ENCODE measurements at places on chromosomes 16 and 17.
A peak's percentile ranks its signal among the peaks of the same experiment; 100 is the strongest.

DNA sequence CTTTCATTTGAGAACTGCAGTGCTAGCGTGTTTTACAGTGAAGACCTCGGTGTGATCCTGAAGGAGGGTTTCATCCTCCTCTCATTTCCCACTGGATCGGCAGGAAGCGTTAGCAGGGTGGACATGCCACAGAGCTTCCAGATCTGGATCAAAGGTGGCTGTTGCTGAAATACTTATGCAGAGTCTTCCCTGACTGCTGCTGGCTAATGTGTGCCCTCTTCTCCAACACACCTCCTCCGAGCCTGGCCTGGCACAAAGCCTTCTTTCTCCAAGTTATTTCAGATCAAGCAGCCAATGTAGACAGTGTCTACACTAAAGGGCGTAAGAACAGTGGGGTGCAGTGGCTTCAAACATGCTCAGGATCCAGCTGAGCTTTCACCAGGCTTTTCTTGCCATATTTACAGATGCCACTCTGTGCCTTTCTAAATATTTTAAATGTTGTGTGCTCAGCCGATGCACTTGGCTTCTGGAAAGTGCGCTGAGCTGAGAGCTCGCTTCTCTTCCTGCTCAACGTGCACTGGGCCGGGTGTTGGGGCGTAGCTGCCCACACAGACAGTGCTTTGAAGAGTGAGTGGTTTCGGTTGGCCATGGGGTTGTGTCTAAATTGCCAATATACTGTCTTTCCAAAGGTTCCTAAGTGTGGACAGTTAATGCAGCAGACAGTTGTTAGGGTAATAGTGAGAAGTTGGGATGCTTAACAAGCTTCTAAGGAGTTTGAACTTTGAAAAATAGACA lies 2.1 kb downstream of the ZNF750 start:
- no peak for DNase-seq

GRCh38 chr17:62014526-62014925 lies 50.6 kb downstream of the MED13 start:
- DNase-seq, result no peak

DNA sequence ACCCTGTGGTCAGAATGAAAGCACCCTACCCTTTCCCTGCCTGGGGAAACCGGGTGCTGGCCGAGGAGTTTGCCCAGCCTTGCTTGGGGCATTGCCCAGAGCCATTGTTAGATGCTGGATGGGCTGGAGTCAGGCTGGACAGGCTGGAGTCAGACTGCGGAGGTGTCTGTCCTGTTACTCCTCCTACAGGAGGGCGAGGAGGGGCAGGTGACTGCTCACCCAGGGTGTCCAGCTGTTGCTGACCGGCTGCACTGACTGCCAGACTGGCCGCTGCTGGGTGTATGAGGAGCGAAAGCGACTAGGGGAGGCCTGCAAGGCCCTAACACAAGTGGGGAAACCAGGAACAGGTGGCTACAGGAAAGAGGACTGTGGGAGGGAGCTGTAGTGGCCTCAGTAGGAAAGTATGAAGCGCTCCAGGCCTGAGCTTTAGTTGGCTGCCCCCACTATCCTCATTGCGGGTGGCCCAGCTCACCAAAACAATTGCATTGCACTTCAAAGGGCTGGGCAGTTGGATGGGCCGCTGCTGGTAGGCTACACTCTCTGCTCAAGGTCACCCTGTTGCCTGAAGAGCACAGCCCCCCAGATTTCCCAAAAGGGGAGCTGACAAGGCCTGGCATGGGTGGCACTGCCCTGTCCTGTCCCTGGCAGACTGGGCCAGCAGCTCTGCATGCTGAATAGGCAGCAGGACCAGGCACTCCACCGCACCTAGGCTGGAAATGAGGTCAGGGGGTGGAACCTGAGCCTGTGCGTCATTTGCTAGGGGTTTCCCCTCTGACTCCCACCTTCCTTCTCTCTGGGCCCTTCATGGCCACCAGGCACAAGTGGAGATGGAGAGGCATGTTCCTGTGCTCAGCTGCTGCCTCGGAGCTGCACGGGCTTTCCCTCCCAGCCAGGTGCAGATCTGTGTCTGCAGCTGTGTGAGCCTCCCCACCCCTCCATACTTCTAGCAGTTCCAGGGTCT lies 18.4 kb downstream of the LDHD start:
- DNase-seq, result no peak

- DNase-seq, result no peak
Measured at GRCh38 chr16:86925067-86925791, 346.9 kb downstream of the FOXL1 start.

DNA sequence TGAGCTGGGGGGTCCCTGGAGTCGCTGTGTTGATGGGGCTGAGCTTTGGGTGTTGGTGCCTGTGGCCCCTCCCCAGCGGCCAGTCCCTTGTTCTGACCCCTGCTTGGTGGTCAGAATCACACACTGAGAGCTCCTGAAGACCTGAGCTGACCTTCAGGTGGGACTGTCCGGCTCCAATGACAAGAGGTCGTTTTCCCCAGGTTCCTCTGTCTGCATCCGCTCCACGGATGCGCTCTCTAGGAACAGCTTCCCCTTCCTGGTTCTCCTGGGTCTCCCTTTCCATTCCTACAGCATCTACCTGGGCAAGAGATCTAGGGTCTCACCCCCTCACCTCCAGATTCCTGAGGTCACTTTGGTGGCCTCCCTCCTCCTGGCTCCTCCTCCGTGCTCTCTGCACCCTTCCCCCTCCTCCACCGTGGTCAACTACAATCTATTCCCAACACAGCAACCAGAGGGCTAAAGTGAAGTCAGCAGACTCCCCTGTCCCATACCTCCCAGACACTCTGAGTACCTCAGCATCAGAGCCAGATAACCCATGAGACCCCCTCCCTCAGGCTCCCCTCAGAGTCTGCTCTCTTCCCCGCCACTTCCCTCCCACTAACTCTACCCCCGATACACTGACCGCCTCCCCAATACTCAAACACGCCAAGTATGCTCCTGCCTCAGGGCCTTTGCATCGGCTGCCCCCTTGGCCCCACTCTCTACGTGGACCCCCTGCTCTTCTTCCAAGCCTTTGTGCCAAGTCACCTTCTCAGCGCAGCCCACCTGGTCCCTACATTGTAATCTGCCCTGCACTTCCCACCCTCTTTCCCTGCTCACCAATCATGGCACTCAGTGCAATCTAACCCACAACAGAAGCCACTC lies 9.0 kb upstream of the SEC14L5 start:
- DNase-seq, result no peak

DNA sequence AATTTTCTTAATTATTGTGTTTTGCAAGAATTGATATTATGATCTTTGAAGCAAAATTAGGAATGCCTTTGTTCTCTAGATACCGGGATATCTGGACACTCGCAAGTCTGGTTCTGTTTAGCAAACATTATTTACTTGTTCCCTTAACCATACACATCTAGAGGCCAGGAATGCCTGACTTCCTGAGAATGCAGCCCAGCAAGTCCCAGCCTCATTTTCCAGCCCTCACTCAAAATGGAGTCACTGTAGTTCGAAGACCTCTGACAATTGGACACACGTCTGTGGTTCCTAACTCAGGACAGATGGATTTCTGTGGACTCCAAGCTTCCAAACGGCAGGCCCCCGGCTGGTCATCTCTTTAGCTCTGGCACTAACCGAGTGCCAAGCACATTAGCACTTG lies 355.4 kb upstream of the RBFOX1 start:
- DNase-seq, result no peak

DNA sequence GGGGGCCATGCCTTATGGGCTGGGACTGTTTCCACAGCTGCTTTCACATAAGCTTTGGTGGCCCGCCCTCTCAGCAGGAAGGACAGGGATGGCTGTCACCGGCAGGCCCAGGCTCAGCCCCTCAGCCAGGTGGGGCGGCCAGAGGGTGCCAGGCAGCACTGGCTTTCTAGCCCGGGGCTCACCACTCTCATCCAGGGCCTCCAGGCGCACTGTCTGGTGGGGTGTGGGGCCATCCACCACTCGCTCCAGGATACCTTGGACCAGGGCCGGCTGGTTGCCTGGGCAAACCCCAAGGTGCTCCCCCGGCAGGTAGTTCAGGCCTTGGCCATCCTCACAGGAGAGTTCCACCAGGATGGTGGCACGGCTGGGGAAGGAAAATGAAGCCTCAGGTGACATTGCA lies 35.0 kb downstream of the NOS2 start:
- no peak for DNase-seq

GRCh38 chr17:50947782-50948543 lies 81.8 kb upstream of the TOB1 start:
- no peak for DNase-seq

DNA sequence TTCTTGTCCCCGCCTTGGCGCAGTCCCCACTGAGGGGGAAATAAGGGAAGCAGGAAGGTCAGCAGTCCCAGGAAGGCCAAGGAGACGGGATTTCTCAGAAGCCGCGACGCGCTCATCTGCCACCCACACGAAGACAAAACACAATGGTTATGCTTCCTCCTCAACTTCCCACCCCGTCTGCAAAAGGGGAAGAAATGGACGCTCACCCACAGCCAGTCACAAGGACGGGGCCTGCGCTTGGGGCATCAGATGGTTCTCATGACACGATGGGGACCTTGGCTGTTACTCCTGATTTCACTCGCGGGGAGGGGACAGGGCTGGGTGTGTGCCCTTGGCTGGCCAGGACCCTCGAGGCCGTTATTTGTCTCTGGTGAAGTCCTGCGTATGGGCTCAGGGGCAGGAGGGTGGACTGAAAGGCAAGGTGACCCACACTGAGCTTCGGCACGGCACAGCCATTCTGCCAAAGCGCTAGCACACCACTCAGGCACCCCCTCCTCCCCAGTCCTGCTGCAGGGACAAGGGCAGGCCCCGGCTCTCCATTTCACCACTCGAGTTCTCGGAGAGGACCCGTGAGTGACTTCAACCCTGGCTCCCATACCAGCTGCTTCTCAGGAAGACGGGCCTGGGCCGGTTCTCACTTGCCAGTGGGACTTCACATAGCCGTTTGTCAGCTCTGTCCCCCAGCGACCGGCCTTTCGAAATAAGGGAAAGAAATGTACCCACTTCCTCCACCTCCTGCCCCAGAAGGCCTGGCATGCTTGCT lies 84.5 kb downstream of the ABR start:
- DNase-seq, result no peak

- no peak for DNase-seq
Measured at GRCh38 chr17:10156077-10156435, 42.4 kb downstream of the GAS7 start.

GRCh38 chr16:67987460-67988160 lies 7.3 kb upstream of the DPEP3 start:
- DNase-seq, result no peak

DNA sequence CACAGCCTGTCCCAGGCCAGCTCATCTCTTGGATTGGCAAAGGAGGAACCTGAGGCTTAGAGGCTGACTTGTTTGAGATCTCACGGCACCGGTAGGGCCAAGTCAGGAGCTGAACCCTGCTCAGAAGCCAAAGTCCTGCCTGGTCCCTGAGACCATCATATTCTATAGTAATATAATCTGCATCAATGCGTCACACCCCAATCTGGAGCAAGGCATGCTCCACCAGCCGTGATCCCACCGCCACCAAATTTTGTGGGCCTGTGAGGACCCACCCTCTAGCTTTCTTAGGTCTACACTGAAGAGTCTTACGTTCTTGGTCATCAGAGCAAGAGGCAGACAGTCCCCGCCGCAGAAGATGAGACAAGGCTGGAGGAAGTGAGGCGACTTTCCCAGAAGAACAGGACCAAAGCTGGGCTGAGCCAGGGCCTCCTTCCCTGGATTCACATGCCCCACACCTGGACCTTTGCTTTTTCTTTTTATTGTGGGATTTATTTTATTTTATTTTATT lies 2.7 kb downstream of the SULT1A1 start:
- DNase-seq, result no peak

- no peak for DNase-seq
Measured at GRCh38 chr16:52497067-52497816, 49.7 kb downstream of the TOX3 start.

- peak; percentile 72 for DNase-seq
Measured at GRCh38 chr17:40323391-40324381, 14.7 kb downstream of the RARA start.

GRCh38 chr16:424623-425081 lies 797 bp upstream of the RAB11FIP3 start:
- no peak for DNase-seq

- no peak for DNase-seq
Measured at GRCh38 chr17:18124345-18125126, 16.0 kb downstream of the MYO15A start.

- DNase-seq, result no peak
Measured at GRCh38 chr16:85328676-85329058, 216.4 kb upstream of the CIBAR2 start.

DNA sequence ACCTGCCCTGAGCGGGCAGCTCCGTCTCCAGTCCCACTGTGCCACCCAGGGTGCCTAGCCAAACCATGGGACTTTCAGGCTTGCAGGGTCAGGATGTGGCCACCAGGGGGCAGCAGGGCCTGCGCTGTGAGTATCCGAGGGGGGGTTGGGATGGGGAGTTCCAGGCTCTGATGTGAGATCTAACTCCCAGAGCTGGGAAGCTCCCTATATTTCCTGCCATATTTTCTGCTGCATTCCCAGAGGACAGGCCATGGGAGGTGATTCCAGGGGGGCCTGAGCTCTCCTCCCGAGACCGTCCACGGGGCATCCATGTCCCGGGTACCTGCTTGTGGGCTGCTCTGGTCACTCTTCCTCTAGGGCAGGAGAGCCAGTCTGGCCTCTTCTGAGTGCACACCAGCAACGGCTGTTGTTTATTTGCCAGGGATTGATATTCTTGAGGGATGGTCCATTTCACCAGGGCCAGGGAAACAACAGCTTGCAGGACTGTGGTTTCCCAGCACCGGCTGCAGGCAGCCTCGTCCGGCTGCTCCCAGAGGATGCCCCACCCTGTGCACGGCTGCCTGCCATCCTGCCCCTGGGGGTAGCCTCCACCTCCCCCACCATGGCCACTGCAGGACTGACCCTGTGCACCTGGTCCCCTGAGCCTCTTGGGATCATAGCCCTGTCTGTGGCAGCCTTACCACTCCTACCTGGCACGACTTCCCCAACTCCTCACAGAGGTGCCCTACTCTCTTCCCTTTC lies 1.2 kb downstream of the GPR142 start:
- peak; percentile 45 for DNase-seq

Data from activated CD8-positive, alpha-beta memory T cell treated with anti-CD3 and anti-CD28 coated beads for 4 hours (primary cell).